Activated T-cell treated with anti-CD3 and anti-CD28 coated beads, Interleukin-2, amount 50 U/mL, for 1 hour (primary cell): ENCODE measurements at places on chromosomes 4 and X.

DNA sequence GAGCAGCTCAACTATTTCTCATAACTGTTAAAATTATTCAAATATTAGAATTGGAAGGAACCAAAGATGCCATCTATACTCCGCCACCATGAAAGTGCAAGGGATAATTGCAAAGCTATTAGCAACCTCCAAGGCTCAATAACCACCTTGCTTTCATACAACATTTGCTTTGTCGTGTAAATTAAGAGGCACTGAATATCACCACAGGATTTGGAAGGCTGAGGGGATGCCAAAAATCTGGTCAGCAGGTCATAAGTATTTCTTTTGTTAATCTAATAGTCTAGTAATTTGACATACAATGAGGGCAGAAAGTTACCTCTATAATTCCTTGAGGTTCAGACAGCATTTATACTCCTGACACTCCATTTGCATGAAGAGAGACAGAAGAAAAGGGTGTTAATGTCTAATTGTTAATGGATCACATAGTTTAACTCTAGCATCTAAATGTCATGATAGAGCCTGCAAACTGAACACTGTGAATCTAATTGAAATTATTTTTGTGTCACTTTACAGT, 200.9 kb upstream of the DIAPH2 start:
- DNase-seq, result no peak

GRCh38 chr4:163614866-163615265, 120.4 kb downstream of the TMA16 start:
- DNase-seq, result no peak

DNA sequence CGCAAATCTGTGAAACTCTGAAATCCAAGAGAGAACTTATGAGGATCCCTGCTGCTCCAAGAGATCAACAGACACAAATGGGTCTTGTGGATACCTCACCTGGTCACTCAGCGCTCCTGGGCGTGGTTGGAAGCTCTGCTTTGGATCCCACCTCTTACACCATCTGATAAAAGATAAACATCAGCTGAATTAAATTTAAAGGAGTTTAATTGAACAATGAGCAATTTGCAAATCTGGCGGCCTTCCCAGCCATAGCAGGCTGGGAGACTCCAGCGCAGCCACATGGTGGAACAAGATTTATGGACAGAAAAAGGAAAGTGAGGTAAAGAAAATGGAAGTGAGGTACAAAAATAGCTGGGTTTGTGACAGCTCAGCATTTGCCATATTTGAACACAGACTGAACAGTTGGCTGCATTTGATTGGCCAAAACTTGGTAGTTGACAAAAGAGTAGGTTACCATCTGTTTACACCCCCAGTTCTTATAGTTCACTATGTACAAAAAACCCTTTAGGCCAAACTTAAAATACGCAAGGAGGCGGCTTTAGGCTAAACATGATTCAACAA, 437.3 kb upstream of the NDST3 start:
- DNase-seq, result no peak

GRCh38 chr4:53622739-53623151, 31.5 kb upstream of the LNX1 start:
- DNase-seq, result no peak

DNA sequence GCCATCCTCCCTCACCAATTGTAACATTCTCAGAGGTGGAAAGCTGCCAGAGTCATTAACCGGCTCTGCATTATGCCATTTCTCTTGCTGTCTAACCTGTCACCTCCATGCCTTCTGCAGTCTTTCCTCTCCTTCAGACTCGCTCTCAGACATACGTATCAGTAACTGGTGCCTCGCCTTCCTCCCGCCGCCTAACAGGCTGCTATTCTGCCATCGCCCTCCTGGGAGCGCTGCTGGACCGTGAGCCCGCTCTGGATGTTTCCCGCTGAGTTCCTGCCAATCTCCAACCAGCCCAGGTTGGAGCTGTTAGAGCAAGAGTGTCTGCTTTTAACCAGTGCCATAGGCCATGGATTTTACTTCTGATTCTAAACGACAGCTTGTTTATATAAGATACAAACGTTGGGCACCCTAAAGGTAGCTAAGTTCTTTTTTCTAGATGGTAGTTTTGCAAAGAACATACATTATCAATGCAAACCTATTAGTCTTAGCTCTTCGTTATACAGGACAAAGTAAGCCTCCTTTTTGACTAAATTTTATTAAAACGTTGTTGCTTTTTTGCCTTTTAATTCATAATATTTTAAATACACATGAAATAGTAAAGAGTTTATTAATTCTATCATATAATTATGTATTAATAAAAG, 59.5 kb upstream of the NEIL3 start:
- peak; percentile 72 for DNase-seq
